EL (cell line): ENCODE measurements at places on chromosomes 5 and 9.

- DNase-seq: no peak
Measured at GRCh38 chr5:77413049-77413448, 79.1 kb downstream of the WDR41 start.

GRCh38 chr9:133506653-133507038 is 18.1 kb downstream of the MYMK start:
- DNase-seq: peak; percentile 95

DNA sequence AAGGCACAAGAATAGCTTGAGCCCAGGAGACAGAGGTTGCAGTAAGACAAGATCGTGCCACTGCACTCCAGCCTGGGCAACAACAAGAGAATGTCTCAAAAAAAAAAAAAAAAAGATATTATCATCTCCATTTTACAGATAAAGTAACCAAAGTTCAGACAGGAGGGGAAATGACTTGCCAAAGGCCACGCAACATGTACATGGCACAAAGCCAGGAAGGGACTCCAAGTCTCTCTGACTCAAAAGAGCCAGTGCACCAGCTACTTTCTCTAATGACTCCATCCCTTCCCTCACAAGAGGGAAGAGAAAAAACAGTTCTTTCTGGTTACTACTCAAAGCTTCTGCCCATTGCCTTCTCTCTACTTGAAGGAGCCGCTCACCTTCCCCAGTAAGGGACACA is 34.1 kb downstream of the SIL1 start:
- DNase-seq: no peak

DNA sequence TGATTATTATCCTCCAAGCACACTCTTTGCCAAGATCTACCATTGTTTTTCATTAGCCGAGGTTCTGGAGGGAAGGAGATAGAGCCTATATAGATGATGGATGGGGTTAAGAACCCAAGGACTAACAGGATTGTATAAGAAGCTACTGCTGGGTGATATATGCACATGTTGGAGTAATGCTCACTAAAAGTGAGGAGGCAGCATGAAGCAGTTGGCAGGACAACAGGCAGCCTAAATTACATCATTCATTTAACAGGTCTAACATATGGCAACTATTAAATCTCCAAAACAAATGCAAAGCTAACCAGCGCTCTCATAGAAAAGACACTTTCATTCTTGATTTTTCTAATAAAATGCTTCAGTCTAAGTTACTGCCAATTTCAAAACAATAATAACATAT is 293.2 kb downstream of the EPB41L4A start:
- DNase-seq: no peak

- no peak for DNase-seq
Measured at GRCh38 chr5:149267241-149267973, 4.3 kb upstream of the AFAP1L1 start.

GRCh38 chr5:102760815-102761214 is 5.7 kb downstream of the PAM start:
- no peak for DNase-seq

DNA sequence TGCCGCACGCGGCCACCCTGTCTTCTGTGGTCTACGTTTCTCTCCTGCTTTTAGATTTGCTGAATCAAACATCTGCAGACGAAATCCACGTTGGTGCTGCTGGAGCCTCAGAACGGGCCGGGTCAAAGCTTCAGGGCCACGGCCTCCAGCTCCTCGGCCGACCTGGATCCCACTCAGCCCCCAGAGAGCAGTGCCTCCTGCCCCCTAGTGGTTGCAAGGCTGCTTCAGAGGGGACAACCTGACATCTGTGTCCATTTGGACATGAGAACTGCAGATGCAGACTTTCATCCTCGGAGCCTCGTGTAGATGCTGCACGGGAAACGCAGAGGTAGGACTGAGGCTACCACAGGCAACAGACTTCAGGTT is 23.0 kb upstream of the SLC6A3 start:
- no peak for DNase-seq

DNA sequence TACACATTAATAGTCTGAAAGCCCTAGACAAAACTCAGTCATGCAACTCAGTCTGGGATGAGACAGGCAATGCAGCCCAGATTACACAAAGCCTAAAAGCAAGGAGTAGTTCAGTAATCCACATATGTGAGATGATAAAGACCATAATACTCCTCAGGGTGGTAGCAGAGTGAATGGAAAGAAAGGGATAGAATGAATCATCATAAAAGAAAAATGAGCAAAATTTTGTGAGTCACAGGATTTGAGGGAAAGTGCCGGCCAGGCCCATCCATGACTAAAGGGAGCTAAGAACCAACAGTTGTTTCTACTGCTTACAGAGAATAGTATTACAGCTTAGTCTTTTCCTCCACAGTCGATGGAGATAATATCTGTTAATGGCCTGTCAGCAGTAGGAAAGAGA is 90.0 kb upstream of the POU5F2 start:
- DNase-seq: peak; percentile 90

- DNase-seq: no peak
Measured at GRCh38 chr5:88081877-88082276, 186.8 kb downstream of the TMEM161B start.
